ENCODE measurements at places on chromosomes 3 and 15. TPM values are rescaled to one million over a fixed set of nuclear protein-coding genes. Genes with fewer than 3 reads are reported as not detected.

EPHB3 gene
- 1.1 TPM for total RNA-seq

KLHDC8B gene
- total RNA-seq = 5.0 TPM

PRKAR2A gene
- 20.4 TPM for total RNA-seq

DNAH1 gene
- total RNA-seq = 0.02 TPM

ATRIP gene
- total RNA-seq = 4.9 TPM

SLC6A11 gene
- total RNA-seq = not detected

ALPK3 gene
- 0.25 TPM for total RNA-seq

DNA sequence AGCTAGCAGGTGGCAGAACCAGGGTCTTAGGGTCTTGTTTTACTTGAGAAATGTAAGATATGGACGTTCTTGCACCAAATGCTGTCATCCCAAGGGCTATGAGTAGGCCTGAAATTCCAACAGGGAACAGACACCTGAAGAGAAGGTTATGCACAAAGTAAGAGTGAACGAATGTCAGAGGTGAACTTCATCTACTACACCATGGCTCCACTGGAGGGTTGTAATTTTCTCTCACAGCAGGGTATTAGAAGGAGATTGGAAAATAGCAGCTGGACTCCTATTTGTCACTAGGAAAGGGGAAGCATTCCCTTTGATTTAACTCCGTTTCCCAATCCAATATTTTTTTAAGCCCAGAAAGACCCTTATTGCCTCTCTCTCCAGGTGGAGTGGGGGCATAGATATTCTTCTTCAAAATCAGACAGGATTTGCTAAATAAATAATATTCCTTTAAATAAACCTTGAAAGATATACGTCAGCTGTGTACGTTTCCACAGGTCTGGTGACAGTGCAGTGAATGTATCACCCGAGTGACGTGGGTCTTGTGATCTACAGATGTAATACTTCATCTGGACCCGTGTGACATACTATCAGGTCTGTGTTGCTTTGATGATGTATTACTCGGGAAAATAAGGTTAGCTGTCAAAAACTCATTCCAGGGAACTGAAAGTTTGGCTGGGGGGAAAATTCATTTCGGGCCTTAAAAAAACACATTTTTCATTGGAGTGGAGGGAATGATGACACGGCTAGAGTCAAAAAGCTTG lies 302.6 kb downstream of the CHL1 start:
- no peak for DNase-seq

GRCh38 chr3:97911459-97911858 lies 60.8 kb downstream of the RIOX2 start:
- DNase-seq = no peak

DNA sequence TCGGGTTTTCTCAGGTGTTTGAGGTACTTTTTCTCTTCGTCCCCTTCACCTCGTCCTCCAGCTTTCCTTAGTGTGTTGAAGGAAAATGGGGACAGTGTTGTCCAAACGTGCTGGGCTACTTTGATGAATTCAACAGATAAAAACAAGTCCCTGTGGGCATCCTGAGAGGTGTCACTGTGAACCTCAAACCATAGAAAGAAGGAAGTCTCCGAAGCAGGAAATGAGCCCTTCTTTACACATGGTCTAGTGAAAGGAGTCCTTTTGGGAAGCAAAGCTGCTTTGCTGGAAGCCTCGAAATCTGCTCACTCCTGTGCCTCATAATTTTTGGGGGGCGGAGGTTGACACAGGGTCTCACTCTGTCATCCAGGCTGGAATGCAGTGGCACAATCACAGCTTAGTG lies 10.6 kb downstream of the IL17RB start:
- DNase-seq = no peak

- no peak for DNase-seq
Measured at GRCh38 chr3:167361306-167361705, 18.8 kb downstream of the ZBBX start.

GRCh38 chr3:34842706-34843480 lies 796.4 kb upstream of the ARPP21 start:
- DNase-seq = no peak

- peak; percentile 72 for DNase-seq
Measured at GRCh38 chr3:178392511-178392926, 143.7 kb upstream of the KCNMB2 start.

- no peak for DNase-seq
Measured at GRCh38 chr3:32303977-32304881, 65.7 kb downstream of the CMTM8 start.

DNA sequence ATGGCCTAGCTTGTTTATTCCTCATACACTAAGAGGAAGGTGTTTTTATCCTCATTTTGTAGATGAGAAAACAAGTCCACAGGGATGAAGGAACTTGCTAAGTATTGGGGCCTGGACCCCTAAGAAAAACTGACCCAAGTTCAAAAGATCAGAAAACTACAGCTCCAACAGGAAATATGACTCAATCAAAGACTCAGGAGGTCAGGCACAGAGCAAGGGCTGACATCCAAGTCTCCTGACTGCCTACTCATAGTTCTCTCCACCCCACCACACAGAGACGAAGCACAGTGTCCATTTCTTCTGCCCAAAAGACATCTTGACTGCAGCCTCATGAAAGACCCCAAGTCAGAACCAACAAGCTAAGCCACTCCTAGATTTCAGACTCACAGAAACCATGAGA lies 26.9 kb upstream of the TPM1 start:
- DNase-seq = peak; percentile 87

DNA sequence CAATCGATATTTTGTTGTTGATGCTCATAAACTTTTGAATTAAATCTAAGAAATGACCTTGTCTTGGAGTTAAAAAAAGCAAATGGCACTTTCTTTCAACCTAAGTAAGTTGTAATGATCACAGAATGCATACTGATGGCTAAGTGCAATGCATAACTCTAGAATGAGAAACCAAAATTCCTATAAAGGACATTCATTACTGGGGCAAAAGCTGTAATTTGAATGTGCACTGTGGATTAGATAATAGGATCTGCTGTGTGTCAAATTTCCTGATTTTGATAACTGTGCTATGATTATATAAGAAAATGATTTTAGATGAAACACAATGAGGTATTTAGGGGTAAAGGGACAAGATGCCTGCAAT lies 14.3 kb downstream of the SIAH2 start:
- DNase-seq = no peak

- DNase-seq = no peak
Measured at GRCh38 chr3:99607151-99607550, 31.2 kb upstream of the COL8A1 start.

- no peak for DNase-seq
Measured at GRCh38 chr15:70212963-70213315, 115.2 kb upstream of the TLE3 start.

DNA sequence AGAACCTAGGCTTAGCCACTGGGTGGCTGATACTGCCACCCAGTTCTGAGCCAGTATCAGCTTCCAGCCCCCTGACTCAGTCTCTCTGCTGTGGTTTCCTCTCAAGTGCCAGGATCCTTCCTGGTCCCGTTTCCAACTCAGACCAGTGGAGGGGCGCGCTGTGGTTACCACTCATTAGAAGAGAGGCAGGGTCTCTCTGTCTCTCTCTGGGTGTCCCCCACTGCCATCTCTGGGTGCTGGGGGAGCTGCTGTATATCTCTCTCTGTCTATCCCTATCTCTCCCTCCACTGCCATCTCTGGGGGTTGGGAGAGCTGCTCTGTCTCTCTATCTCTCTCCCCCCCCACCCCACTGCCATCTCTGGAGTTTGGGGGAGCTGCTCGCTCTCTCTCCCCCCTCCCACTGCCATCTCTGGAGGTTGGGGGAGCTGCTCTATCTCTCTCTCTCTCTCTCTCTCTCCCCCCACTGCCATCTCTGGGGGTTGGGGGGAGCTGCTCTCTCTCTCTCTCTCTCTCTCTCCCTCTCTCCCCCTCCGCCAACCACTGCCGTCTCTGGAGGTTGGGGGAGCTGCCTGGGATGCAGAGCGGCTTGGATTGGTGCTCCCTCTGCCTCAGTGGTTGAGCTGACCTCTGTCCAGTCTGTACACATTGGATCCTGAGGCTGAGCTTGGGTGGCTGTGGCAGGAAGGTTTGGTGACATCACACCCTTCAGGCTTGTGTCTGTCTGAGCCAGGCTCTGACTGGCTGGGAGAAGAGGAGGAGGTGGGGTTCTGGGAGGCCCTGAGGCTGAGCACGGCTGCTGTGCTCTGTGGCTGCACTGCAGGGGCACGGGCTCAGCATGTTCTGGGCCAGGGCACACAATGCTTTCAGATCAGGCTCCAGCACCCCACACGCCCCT lies 98.9 kb downstream of the APBA2 start:
- DNase-seq = peak; percentile 56

- DNase-seq = no peak
Measured at GRCh38 chr3:184582646-184583577, 21.3 kb downstream of the EPHB3 start.

- no peak for DNase-seq
Measured at GRCh38 chr3:118526758-118527513, 507.7 kb downstream of the IGSF11 start.

- DNase-seq = no peak
Measured at GRCh38 chr3:187662848-187663409, 7.3 kb downstream of the SST start.

DNA sequence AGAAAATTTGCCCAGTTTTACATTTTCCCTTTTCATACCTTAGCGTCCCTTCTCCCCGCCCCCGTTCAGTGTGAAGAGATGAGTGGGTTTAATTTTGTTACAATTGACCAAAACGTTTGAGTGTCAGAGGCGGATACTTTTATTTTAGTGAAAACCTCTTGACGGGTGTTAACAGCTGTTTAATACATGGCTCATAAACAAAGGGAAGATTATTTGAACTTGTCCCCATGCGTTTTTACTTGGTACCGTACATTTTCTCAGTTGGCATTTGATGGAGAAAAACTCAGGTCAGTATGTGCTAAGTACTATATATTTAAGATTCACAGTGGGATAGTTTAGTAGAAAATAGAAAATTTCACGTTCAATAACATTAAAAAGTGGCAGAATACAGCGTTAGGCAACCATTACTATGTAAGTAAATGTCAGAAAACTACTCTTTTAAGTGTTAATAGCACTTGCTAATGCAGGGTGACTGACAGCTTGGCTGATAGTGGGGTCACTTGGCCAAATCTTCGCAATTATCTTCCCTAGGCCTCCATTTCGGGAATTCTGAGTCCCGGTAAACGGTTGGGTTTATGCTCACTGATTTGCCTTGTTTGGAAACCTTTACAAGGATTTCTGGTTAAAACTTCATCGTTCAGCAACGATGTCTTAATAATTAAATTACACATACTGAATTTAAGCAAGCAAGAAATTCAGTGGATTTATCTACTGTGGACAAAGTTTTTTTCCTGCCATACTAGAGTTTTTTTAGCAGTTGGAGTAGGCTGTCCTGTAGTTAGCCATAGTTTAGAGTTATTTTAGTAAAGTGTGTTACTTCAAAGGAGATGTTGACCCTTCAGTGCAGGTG lies 4.8 kb downstream of the CHD2 start:
- DNase-seq = no peak

- DNase-seq = no peak
Measured at GRCh38 chr15:95261546-95261945, 1030.2 kb downstream of the MCTP2 start.

DNA sequence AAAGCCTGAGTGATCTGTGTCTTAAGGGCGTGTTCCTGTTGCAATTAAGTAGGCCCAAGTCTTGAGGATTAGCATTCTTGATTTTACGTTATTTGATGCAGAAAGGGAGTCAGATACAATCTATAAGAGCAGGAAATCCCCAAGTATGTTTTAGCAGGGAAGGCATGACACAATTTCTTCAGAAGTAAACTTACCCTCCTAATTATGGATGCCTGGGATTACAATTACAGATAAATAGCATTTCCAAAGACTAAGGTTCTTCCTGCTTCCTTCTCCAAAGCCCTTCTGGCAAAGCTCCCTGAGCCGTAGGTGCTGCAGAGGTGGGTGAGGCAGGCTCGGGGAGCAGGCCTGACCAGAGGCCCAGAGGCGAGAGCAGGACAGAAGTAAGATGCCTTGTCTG lies 34.9 kb upstream of the ST6GAL1 start:
- no peak for DNase-seq

DNA sequence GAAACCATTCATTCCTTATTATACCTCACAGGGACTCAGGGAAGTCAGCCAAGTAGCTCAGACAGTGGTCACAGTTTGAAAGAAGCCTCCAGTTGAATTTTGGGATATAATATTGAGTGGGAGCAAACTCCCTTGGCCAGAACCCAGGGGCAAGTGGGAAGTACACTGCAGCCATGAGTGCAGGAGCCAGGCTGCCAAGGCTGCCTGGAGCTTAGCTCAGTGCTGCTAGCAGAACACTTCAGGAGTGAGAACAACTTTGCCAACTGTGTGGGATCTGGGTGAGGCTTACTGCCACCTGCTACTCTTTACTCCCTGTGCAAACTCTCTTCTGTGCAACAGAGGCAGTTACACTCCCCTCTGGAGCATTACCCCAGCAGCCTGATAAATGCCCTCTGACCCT lies 4.6 kb downstream of the OR5K3 start:
- no peak for DNase-seq

- DNase-seq = peak; percentile 58
Measured at GRCh38 chr3:59106085-59106648, 56.3 kb upstream of the CFAP20DC start.

DNA sequence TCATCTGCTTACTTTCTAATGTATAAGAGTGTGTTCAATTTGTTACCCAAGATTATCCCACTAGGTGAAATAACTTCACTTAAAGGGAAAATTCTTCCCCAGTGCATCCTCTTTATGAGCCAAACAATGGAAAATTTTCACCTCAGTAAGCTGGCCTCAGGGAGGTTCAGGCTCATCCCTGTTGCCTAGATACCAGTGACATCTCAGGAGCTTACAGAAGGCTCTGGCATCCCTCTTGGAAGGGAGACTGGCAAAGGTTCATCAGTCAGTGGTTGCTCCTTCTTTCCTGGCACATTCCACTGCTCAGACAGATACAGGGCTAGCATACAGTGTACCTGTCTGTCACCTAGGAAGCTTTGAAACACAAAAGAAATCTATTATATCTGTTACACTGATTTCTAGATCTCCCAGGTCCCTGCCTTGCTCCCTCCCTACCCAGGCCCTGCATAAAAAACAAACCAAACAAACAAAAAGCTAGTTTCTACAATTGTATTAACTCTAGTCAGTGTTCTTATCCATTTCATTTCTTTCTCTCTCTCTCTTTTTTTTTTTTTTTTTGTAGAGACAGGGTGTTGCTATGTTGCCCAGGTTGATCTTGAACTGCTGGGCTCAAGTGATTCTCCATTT lies 1.7 kb downstream of the IP6K2 start:
- DNase-seq = peak; percentile 83

GRCh38 chr15:47652328-47652727 lies 65.0 kb upstream of the SEMA6D start:
- DNase-seq = no peak

GRCh38 chr3:6921066-6921465 lies 60.2 kb downstream of the GRM7 start:
- DNase-seq = no peak

GRCh38 chr3:126558336-126559071 lies at the start of gene C3orf22:
Gene C3orf22 (minus strand): TSS chr3:126558932. CDS start chr3:126553390, 5,542 bp downstream.
- DNase-seq = no peak
